ENCODE measurements at places on chromosomes 12 and 14.

DNA sequence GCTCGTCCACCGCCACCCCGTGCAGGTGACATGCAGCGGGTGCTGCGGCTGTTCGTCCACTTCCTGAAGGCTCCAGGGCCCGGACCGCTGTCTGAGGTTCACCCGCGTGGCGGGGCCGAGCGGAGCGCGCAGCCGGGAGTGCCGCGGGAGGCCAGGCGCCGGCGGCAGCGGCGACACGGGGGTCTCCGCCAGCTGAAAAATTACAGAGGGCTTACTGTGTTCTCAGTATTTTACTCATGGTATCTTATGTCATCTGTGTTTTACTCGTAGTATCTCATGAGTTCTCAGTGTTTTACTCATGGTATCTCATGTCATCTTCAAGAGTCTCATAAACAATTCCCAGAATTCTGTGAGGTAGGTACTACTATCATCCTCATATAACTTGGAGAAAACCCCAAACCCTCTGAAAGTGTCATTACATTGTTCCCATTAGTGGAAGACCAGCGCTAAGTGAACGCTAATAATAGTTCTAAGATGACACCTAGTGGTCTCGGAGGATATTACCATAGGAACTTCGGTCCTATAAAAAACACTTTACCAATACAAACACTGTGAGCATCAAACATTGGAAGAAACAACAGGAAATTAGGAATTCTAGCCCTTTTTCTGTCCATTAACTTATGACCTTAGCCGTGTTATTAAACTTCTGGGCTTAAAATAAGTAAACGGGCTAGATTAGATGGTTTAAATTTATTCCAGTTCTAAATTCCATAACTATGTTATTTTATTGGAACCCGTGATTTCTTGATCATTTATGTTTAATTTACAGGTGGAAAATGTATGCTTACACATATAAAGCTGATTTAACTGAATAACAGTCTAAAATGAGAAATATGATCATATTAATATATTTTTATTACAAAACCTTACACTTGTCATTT lies 32.4 kb downstream of the AK7 start:
- peak; percentile 19 for DNase-seq

DNA sequence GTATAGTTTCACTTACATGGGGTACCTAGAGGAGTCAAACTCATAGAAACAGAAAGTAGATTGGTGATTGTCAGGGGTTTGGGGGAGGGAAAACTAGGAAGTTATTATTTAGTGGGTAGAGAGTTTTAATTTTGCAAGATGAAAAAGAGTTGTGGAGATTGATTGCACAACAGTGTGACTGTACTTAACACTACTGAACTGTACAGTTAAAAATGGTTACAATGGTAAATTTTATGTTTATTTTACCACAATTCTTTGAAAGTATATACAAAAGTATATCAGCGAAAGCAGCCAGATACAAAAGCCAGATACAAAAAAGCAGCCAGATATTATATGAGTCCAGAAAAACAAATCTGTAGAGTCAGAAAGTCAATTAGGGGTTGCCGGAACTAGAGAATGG lies 247.6 kb downstream of the IPO8 start:
- DNase-seq: no peak

DNA sequence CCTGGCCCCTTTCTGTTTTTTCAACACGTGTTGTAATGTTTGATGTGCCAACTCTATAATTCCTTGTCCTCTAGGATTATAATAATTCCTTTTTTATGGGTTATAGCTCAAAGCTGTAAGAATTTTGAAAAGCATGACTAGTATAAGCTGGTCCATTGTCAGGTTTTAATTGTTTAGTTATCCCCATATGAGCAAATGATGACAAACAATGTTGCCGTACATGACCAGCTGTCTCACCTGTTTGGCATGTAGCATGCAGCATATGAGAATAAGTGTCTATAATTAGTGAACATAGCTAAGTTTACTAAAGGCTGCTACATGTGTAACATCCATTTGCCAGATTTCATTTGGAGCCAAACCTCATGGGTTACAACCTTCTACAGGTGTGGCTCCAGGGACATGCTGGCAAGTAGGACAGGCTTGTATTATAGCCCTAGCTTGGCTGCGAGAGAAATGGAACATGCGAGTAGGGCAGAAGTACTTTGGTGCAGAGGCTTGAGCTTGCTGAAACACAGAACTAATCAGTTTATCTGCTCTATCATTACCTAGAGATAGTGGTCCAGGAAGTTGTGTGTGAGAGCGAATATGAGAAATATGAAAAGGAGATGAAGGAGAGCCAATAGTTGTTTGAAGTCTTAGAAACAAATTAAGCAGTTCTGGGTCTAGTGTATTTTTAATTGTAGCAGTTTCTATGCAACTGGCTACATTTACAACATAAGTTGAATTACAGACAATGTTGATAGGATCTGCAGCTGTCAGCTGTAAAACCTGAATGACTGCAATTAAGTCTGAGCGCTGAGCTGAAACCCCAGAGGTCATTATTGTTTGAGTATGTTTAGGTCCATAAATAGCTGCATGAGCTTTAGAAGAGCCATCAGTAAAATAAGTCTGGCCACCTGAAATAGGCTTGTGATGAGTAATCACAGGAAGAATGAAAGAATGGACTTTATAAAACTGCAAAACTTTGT lies 22.6 kb upstream of the MAPKAPK5 start:
- DNase-seq: no peak

- DNase-seq: no peak
These were observed 7.7 kb downstream of the SMIM41 start for GRCh38 chr12:52086944-52087835.

DNA sequence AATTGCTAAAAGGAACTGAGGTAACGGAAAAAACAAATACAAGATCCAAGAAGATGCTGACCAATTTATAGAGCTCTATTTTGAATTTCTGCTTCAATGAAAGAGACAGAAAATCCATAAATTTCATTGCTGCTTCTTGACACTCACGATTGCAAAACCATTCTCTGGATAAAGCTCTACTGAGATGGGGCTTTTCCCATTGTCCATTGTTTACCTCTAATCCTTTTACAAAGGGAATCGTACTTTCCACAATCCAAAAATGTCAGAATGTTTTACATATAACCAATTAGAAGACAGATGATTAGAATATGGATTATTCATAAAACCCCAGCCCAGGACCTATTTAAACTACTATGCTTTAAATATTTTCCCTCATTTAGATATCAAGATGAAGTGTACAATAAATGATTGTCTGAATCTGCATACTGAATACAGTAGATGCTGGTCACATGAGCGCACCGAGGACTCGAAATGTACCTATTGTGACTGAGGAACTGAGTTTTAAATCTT lies 16.7 kb upstream of the TMCC3 start:
- no peak for DNase-seq

- no peak for DNase-seq
These were observed 47.3 kb upstream of the MED13L start for GRCh38 chr12:116324654-116325335.

GRCh38 chr14:100532154-100532861 lies 54.9 kb downstream of the BEGAIN start:
- peak; percentile 2 for DNase-seq

- DNase-seq: no peak
These were observed 17.3 kb downstream of the HIP1R start for GRCh38 chr12:122852336-122853275.

DNA sequence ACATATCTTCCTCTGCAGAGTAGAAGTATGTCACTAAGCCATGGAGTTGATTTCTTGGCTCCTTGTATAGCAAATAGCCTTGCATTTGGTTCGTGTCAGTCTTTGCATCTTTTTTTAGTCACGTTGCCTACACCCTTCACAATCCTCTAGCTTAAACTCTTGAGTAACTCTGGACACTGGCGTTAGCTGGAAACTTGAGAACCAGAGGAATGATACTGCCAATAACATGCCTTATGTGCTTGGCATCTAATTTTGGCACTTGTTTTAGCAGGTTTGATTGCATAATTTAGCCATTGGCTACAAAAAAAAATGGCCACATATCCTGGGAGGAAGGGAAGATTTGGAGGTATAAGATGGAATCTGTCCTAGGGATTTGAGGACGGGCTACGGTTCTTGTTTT lies 136.2 kb downstream of the ETV6 start:
- DNase-seq: no peak

All from stimulated activated CD4-positive, alpha-beta T cell treated with anti-CD3 and anti-CD28 coated beads, Interleukin-4, amount 100 ng/mL, for 24 hours (primary cell).